Occipital lobe (tissue), 3 donors: ENCODE measurements at places on chromosomes 5 and 9.
A peak's percentile ranks its signal among the peaks of the same experiment; 100 is the strongest.

GRCh38 chr5:149217803-149218155, 53.9 kb upstream of the AFAP1L1 start:
- DNase-seq = no peak

- no peak for DNase-seq
Measured at GRCh38 chr9:136979769-136980587, 2.7 kb downstream of the PTGDS start.

DNA sequence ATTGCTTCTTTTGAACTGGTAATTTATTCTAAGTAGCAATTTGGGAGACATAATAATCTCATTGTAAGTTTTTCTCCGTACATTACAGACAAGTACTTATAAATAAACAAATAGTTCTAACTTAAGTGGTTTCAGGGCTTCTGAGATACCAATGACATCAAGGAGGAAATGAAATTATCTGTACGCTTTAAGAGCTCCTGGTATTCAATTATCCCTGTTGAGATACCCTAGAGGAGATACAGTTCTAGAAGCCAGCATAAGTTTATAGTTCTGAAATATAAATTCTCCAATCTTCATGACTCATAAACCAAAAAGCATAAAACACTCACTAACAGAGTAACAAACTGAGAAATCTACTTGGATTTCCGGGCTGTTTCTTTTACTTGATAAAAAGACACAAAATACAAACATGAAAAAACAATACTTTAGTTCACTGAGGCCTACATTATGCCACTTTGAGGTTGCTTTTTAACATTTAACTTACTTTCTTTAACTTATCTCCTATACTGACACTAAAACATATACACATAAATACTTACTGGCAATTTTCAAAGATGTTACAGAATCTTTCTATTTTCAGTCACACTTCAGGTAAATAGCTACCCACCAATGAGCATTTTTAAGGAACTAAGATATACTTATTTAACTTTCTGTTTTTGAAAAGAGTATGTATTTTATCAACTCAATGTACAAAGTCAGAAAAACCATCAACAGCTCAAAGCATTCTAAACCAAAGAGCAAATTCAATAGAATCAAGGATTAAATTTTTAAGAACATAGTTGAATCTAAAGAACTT, 7.5 kb downstream of the DCTN4 start:
- DNase-seq = no peak

GRCh38 chr5:68287976-68288706, 72.6 kb downstream of the PIK3R1 start:
- peak; percentile 68 for DNase-seq

DNA sequence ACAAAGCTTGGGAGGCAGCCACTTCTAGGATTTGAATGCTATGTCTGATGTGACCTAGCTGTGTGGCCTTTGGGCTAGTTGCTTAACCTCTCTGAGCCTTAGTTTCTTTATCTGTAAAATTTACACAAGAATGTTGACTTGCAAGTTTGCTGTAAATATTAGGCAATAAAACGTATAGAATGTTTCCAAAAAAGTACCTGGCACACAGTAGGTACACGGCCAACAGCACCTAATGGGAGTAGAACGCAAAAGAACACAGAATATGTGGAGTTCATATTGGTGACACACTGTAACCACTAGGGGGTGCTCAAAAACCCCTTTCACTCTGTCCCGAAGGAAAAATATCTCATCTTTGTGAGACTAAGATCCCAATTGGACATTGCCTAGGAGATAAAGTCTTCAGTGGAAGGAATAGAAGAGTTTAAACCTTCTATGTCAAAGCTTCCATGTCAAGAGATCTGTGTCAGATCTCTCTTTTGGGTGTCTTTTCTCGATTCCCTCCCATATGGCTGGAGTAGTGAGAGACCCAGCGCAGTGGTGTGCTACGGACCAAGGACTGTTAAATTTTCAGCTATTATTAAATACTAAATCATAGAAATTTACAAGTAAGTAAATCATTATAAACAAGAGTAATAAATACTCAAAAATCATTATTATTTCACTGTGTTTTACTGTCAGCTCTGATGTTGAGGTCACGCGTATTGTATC, 145.4 kb upstream of the RAD23B start:
- no peak for DNase-seq

GRCh38 chr9:109771796-109772531, 8.0 kb upstream of the PALM2AKAP2 start:
- DNase-seq = no peak

- DNase-seq = no peak
Measured at GRCh38 chr9:81534138-81534875, 155.0 kb downstream of the TLE1 start.

- DNase-seq = no peak
Measured at GRCh38 chr5:27266184-27266583, 227.8 kb upstream of the CDH9 start.

DNA sequence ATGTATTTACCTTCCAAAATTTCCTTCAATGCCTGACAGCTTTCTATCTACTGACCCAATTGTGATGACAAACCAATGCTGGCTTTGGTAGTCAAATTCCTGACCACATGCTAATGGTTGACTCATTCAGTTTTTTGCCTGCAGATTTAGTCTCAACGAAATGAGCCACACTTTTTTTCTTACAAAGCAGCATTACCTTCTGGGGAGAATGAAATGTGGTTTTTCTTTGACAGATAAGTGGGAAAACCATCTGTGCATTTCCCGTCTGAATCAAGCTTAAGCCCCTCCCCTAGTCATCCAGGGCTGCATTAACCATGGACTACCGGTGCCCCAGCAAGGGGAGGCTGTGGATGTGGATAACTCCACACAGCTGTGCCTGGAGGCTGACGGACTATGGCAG, 99.6 kb upstream of the TAF11L2 start:
- no peak for DNase-seq

DNA sequence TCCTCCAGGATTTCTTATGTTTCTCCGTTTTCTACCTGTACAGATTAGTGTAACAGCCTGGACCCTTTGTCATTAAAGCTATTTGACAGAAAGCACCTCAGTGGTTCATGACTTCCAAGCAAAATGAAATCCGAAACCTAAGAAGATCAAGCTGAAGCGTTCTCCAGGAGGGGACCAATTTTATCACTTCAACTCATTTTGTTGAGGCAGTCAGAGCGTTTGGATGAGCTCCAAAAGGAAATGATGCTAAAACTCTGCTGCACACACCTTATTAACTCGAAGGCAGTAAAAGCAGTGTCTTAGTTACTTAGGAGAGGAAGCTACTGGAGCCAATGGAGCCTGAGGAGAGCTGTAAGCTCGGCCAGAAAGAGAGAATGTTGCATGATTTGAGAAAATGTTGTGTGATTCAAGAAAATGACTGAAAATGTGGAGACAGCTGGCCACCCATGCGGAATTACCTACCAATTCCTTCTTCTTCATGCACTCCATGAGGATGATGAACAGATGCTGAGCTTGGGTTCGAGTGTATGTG, 346.7 kb upstream of the KLF9 start:
- no peak for DNase-seq

DNA sequence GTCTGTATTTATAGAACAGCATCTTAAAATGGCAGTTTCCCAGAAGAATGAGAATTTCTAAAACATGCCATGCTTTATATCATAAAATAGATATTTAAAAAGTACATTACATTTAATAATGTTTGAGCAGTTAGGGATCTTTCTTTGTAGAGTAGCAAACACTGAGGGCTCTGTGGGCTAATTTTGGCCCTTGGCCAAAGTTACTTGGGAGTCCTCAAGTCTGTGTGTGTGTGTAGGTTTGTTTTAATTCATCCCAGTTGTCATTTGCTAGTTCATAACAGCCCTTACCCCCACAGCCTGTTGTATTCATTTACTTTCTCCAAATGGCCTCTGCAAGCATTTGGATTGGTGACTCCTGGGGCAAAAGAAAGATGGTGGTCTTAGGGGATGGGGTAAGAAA, 576.4 kb upstream of the SGCD start:
- DNase-seq = no peak

DNA sequence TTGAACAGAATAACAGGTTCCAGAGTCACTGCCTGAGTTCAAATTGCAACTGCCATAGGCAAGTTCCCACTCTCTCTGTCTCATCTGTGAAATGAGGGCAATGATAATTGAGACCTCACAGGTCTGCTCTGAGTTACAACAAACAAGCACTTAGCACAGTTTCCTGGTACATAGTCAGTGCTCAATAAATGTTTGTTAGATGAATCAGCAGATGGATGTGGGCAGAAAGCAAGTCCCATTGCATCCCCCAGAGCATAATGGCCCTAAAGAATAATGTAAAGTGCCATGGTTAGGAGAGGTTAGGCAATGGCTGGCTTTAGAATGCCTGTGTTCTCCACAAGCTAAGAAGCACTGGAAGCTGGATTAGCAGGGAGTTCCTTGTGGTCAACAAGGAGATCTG, 136.5 kb upstream of the LARP1 start:
- no peak for DNase-seq

- DNase-seq = no peak
Measured at GRCh38 chr5:99368726-99369125, 439.9 kb upstream of the CHD1 start.

GRCh38 chr5:112238473-112238872, 180.6 kb downstream of the EPB41L4A start:
- DNase-seq = no peak

DNA sequence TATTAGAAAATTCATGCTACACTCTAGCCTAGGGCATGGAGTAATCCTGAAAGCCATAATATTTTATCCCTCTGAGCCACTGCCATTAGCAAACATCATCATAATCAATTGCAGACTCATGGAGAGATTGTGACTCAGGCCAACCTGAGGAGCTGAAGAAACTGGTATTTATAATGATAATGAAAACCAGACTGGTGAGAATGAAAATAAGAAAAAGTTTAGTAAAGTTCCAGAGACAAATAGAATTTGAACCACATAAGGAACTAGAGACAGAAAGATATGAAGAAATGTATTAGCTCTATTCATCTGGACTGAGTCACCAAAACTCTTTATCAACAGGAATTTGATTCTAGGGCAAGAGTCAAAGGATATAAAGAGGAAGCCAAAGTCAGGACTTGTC, 158.7 kb downstream of the DRD1 start:
- no peak for DNase-seq

- DNase-seq = no peak
Measured at GRCh38 chr5:148807851-148808250, 18.6 kb upstream of the ADRB2 start.

- no peak for DNase-seq
Measured at GRCh38 chr5:88507261-88507660, 238.6 kb upstream of the TMEM161B start.

- no peak for DNase-seq
Measured at GRCh38 chr9:98287384-98287783, 31.9 kb upstream of the TBC1D2 start.

GRCh38 chr5:68995845-68996545, 97.8 kb upstream of the SLC30A5 start:
- no peak for DNase-seq

DNA sequence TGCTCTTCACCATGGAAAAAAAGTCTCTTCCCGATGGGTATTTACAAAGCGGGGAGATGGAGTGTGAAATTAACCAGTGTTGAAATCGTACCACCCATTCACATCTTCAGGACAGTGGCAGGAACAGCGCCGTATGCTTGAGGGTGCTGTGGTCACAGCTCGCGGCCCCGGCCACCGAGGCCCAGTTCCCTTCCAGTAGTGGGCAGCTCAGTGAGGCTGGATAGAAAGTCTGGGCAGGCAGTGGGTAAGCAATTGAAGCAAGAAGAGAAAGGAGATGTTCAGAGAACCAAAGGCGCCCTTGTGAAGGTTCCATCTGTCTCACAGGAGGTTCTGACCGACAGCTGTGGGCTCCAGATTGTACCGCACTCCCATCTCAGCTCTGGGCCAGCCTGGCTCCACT, 59.1 kb downstream of the SECISBP2 start:
- DNase-seq = no peak

GRCh38 chr5:102139029-102139428, 157.1 kb downstream of the SLCO4C1 start:
- no peak for DNase-seq

DNA sequence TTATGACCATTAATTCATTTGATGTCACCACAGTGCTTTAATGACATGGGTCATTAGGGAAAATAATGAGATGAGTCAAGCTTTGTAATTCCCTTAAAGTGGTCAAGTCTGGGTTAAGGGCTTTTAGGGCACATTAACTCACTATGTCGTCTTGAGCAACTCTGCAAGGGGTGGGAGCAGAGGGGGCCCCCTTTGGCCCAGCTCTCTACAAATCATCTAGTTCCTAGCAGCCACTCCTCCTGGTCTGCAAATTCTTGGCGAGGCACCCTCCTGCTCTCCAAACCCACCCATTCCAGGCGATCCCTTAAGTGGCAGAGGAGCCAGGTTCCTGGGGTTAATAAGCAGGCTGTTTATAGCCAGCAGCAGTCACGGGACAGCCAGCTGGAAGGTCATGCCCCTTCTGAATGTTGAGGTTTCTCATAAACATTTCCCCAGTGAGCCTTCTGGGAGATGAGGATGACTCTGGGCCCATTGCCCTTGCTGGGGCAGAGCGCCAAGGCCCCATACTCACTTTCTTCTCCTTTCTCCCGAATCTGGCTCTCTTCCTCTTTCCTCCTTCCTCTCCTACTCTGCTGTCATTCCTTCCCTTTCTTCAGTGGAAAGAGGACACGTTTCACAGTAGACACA, 14.3 kb upstream of the GPX3 start:
- DNase-seq = no peak

GRCh38 chr5:53260446-53260845, 150.9 kb upstream of the MOCS2 start:
- no peak for DNase-seq

DNA sequence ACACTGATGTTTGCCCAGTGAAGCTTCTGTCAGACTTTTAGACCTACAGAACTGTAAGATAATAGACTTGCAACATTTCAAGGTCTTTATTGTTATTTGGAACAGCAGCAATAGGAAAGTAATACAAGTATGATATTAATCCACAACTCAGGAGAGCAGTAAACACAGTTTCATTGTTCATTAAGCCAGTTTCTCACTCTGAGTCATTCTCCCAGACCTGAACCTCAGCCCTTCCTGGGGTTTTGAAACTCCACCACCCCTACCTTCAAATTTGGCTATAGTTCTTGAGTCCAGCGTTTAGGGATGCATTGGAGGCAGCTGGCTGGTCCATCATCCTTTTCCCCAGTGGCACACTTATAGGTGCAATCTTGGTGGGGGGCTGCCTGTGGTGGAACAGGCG, 203.2 kb downstream of the RAB3C start:
- DNase-seq = no peak
